ENCODE measurements at places on chromosomes 16 and 17. TPM values are rescaled to one million over a fixed set of nuclear protein-coding genes. Genes with fewer than 3 reads are reported as not detected.

DNA sequence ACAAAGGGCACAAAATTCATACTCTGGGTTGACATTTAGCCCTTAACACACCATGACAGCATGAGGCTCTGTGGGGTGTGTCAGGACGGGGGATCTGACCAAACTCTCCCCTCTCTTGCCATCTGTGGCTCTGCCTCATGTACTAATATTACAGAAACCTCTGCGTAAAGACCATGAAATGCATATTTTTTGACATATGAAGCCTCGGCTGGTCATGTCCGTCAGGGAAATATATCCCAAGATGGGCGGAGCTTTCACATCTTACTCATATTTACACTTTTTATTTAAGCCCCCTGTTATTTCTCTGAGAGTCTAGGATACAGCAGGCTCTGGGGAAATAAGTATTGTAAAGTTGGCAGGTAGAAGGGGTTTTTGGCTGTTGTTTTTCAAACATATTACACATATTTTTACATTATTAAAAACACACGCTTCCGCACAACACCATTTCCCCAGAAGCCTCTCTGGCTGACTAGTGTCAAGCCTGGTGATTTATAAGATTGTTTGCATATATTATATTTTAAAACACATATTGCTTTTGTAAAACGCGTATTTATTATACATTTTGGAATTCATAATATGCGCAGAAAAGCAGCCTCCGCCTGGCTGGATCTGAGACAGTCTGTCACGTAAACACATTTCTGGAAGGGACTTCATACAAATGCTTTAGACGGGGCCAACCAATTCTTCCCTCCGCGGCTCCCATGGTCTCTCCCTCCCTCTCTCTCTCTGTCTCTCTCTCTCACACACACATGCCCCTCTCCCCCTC, 237.7 kb upstream of the ZFHX3 start:
- no peak for DNase-seq
- H3K27me3 ChIP-seq = no peaks in the 10 kb centered on the region
- H3K4me1 ChIP-seq = no peaks in the 10 kb centered on the region
- H3K4me3 ChIP-seq = no peak overlapping the region
- no peak overlapping the region for H3K27ac ChIP-seq

SNX20 gene
- 38.3 TPM for total RNA-seq

DNA sequence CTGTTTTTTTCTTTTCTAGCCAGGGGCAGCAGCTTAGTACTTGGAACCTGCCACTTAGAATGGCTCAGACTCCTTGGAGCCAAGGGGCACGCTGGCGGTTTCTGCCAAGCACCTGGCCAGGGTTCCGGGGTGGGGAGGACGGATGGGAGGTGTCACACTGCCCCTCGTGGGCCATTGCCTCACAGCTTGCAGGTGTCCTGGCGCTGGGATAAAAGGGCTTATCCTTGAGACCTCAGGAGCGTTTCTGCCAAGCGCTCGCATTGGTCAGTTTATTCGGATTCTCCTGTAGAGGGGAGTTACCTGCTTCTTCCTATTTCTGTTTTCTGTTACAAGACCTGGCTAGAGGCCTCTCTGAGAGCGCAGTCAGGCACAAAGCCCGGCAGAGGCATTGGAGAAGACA, 234.6 kb downstream of the MSI2 start:
- no peak for DNase-seq
- no peaks in the 10 kb centered on the region for H3K27me3 ChIP-seq
- H3K27ac ChIP-seq = peak overlapping the region; percentile 83
- H3K4me3 ChIP-seq = no peak overlapping the region
- H3K4me1 ChIP-seq = peaks cover 61% of the 10 kb centered on the region
- H3K36me3 ChIP-seq = peaks cover 3% of the 10 kb centered on the region

DNA sequence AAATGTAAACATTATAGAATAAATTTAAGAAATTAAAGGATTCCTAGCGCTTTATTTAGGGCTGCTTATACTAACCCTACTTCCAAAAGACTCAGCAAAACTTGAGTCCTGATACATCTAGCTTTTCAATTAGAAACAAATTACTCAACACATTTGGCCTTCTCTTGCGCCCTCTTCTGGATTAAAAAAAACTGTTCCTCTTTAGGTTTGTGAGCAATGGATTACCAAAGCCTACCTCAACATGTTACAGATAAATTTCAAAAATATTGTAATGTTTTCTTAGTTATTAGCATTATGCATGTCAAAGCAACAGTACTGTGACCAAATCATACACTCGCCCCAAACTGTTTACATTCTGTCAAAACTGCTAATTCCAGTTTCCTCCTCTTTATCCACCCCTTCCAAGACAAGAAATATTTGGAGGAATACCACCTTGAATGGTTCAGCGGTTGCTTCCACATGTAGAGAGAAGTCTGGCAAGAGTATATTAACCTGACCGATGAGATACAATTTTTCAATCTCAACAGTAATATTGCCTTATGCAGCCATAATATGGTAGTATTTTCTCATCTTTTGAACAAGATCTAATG, 2.7 kb downstream of the NUFIP2 start:
- no peak for DNase-seq
- peaks cover 28% of the 10 kb centered on the region for H3K4me1 ChIP-seq
- peak overlapping the region; percentile 95 for H3K27ac ChIP-seq
- H3K4me3 ChIP-seq = peak overlapping the region; percentile 99

DNA sequence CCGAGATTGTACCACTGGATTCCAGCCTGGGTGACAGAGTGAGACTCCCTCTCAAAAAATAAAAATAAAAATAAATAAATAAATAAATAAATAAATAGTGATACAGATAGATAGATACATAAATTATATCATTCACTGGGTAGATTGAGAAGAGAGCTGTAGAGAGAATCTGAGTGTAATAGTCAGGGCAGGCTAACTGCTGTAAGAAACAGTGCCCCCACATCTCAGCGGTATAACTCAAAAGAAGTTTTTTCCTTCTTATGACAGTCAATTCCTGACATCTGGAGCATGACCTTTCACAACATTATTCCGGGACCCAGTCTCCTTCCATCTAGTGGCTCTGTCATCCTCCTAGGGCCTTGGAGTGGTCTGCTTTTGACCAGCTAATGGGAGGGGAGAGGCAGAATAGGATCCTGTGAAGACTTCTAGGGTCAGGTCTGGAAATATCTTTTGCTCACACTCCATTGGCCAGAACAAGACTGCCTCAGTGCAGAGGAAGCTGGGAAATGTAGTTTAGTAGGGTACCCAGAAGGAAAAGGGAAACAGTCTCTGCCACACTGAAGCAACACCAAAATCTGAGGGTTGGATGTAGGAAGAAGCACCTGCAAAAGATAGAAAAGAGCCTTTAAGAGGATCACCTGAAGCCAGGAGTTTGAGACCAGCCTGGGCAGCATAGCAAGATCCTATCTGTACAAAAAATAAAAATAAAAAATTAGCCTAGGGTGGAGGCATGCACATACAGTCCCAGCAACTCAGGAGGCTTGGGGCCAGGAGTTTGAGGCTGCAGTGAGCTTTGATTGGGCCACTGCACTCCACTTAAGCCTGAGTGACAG, 3.0 kb upstream of the QPRT start:
- H3K36me3 ChIP-seq = no peaks in the 10 kb centered on the region
- peaks cover 29% of the 10 kb centered on the region for H3K4me1 ChIP-seq
- DNase-seq = no peak
- peak overlapping the region; percentile 51 for H3K27ac ChIP-seq

TENT4B gene
- total RNA-seq = 27.0 TPM

BAIAP3 gene
- total RNA-seq = 5.3 TPM

DNA sequence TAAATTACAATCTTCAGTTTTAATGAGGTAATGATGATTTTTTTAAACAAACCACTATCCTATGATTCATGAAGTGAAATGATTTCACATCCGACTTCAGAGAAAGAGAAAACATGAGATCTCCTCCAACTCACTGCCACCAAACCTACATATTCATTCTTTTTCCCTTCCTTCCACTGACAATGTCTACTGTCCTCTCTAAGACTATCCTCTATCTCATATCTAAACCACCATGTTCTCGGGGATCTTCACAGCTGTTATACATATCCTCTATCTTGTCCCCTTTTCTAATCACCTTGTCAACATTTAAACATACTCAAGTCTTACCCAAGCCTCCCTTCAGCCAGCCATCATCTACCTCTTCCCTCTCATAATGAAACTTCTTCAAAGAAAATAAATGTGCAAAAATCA, 53.5 kb downstream of the SMURF2 start:
- no peaks in the 10 kb centered on the region for H3K27me3 ChIP-seq
- H3K27ac ChIP-seq = peak overlapping the region; percentile 76
- DNase-seq = no peak
- no peak overlapping the region for H3K4me3 ChIP-seq
- H3K4me1 ChIP-seq = peaks cover 42% of the 10 kb centered on the region

- peak overlapping the region; percentile 52 for H3K4me3 ChIP-seq
- H3K27me3 ChIP-seq = peaks cover 9% of the 10 kb centered on the region
- DNase-seq = no peak
- H3K36me3 ChIP-seq = no peaks in the 10 kb centered on the region
- peaks cover 4% of the 10 kb centered on the region for H3K4me1 ChIP-seq
These were observed 32.6 kb downstream of the SCPEP1 start for GRCh38 chr17:57010487-57010886.

CTRL gene
- total RNA-seq = 12.6 TPM

DNA sequence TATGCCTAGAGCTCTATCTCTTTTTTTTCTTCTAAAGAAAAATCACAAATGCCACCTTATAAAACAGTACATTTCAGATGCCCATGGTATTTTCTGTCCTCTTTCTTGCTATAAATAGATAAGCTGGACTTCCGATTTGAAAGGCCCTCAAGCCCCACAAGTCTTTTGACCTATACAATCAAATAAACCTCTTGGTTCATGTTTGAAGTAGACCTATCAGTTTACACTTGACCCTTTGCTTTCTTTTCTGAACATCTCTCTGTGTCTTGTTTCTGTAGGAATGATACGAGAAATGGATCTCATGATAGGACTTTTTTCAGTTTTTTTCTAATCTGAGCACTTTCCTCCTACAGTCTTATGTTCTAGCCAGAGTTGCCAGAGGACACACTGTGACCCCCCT, 327.2 kb downstream of the SOX9 start:
- no peak overlapping the region for H3K4me3 ChIP-seq
- H3K27ac ChIP-seq = no peak overlapping the region
- DNase-seq = no peak
- H3K36me3 ChIP-seq = no peaks in the 10 kb centered on the region
- H3K27me3 ChIP-seq = peaks cover 6% of the 10 kb centered on the region

DNA sequence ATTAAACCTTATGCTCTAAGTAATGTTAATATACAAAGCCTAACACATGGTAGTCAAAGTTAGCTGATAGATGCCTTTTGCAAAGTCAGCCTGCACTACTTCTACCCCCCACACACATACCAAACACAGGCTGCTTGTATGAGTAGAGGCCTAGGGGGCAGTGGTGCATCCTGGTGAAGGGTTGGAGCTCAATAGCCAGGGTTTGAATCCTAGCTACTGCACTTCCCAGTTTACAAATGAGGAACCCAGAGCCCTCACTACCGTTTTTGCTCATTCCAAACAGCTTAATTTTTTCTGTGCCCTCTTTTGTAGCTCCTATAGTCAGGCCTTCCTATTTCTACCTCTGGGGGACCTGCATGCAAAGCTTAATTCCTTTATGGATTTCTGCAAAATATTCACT, 18.9 kb upstream of the HYDIN start:
- DNase-seq = no peak
- no peak overlapping the region for H3K4me3 ChIP-seq
- H3K4me1 ChIP-seq = no peaks in the 10 kb centered on the region
- peaks cover 3% of the 10 kb centered on the region for H3K27me3 ChIP-seq
- no peaks in the 10 kb centered on the region for H3K36me3 ChIP-seq

DNA sequence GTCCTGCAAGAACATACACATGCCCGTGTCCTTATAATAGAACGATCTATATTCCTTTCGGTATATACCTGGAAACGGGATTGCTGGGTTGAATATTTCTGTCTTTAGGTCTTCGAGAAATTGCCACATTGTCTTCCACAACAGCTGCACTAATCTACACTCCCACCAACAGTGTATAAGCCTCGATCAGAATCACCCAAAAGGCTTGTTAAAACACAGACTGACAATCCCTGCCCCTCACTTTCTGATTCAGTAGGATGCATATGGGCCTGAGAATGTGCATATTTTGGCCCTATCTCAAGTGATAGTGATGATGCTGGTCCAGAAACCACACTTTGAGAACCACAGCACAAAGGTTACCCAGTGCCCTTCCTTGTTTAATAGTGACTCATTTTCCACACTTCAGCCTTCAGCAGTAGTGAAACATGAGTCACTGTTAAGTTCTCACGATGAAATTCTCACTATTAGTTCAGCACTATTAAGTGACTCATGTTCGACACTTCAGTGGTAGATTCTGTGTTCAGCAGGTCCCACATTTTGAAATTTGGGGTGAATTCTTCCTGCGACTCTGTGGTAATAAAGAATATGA, 215.6 kb downstream of the GRIN2A start:
- H3K27ac ChIP-seq = no peak overlapping the region
- peaks cover 2% of the 10 kb centered on the region for H3K27me3 ChIP-seq
- no peaks in the 10 kb centered on the region for H3K36me3 ChIP-seq
- no peaks in the 10 kb centered on the region for H3K4me1 ChIP-seq

DNA sequence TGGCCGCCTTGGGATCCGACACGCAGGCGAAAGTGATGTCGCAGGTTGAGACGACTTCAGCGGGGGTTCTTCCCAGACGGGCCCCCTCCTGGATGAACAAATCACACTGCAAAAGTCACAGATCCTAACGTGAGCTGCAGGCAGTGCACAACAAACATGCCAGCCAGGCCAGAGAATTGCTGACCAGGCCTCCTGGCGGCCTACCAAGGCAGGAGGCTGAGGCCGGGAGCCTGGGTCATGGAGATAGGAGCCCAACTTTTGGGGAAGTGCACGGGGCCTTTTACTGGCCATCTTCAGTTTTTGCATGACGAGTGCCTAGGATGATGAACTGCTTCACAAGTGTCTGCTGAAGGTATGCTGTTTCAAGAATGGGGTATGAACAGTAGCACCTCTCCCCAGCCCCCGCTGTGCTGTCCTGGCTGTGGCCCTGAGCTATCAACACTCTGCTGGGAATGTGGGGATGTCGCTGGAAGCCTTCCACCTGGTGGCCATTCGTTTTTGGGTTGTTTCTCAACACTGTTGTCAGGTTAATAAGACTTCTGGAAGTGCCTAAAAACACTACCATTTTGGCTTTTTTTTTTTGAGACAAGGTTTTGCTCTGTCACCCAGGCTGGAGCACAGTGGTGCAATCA, 12.2 kb upstream of the ROGDI start:
- H3K4me1 ChIP-seq = no peaks in the 10 kb centered on the region
- H3K27ac ChIP-seq = no peak overlapping the region
- no peaks in the 10 kb centered on the region for H3K27me3 ChIP-seq
- no peak for DNase-seq

GRCh38 chr17:69406941-69407340, 7.6 kb upstream of the MAP2K6 start:
- H3K4me3 ChIP-seq = no peak overlapping the region
- no peak overlapping the region for H3K27ac ChIP-seq
- H3K36me3 ChIP-seq = no peaks in the 10 kb centered on the region
- H3K4me1 ChIP-seq = no peaks in the 10 kb centered on the region

TIGD7 gene
- total RNA-seq = 15.6 TPM

DNA sequence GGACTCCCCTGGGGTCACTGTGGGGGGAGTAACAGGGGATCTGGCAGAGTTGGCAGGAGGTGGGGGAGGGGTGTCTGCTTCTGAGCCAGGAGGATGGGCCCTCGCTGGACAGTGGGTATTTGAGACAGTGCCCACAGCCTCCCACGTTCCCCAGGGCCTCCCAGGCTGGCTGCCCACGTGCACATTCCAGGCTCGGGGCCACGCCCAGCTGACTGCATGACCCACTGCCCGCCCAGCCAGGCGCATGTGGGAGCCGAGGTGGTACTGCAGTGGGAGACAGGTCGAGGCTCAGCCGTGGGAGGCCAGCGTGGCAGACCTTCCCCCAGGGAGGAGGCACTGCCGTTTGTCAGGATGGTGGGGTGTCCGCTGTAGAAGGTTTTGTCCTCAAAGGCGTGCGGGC, 38.8 kb downstream of the BAHCC1 start:
- no peak overlapping the region for H3K27ac ChIP-seq
- H3K36me3 ChIP-seq = no peaks in the 10 kb centered on the region
- H3K4me3 ChIP-seq = no peak overlapping the region

Measured in naive thymus-derived CD8-positive, alpha-beta T cell (primary cell).